ENCODE measurements at places on chromosomes 16 and 17.

GRCh38 chr16:29806099-29806579 lies at the start of gene MAZ:
TSS of gene MAZ (plus strand) at chr16:29806529. CDS start at chr16:29806702, 173 bp downstream.
- DNase-seq, result no peak

- no peak for DNase-seq
These were observed 217.6 kb upstream of the KCNJ16 start for GRCh38 chr17:69857412-69857835.

- no peak for DNase-seq
These were observed 56.9 kb downstream of the LMF1 start for GRCh38 chr16:913817-914439.

GRCh38 chr17:83071966-83072562 lies 7.3 kb upstream of the METRNL start:
- no peak for DNase-seq

DNA sequence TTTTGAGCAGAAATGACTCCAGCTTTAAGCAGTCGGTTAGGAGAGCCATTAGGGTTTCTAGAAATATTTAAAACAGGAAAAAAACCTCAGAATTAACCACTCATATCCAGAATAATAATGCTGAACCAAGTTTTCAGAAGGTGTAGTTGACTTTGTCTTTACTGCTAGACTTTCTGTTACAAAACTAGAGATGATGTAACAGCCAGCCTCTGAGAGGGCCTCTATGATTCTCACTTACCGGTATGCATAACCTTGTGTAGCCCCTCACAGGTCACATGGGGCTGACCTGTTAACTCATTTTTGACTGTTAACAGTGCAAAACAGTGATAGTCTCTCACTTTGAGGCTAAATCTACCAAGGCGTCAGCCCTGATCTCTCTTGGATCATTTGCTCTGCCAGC lies 74.3 kb downstream of the TEX14 start:
- DNase-seq, result no peak

DNA sequence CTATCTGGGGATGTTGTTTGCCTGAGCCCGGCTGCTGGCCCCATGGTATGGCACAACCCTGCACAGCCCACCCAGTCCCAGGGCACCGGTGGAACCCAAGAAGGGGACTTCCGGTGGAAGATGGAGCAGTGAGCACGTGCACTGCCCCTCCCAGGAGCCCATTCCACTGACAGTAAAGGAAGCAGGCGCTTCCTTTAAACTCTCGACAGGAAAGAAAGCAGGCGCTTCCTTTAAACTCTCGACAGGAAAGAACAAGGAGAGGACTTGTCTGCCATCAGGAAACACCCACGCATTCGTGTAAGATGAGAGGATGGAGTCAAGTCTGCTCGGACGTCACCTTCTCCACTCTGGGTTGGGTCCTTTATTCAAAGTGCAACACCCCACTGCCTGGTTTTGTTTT lies 53.7 kb downstream of the IL21R start:
- no peak for DNase-seq

DNA sequence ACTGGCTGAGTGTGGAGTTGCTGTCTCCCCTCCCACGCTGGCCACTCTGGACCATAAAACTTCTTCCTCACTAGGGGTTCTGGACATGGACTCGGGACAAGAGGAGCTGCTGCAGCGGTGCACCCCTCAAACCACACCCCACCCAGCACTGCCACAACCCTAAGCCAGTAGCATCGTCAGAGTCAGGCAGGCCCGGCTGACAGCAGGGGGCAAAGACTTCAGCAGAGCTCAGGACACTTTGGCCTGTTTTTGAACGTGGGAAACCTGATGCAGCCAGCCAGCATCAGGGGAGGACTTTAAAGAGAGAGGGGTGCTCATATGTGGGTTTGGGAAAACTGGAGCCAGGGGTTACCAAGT lies 9.6 kb downstream of the MEOX1 start:
- no peak for DNase-seq

DNA sequence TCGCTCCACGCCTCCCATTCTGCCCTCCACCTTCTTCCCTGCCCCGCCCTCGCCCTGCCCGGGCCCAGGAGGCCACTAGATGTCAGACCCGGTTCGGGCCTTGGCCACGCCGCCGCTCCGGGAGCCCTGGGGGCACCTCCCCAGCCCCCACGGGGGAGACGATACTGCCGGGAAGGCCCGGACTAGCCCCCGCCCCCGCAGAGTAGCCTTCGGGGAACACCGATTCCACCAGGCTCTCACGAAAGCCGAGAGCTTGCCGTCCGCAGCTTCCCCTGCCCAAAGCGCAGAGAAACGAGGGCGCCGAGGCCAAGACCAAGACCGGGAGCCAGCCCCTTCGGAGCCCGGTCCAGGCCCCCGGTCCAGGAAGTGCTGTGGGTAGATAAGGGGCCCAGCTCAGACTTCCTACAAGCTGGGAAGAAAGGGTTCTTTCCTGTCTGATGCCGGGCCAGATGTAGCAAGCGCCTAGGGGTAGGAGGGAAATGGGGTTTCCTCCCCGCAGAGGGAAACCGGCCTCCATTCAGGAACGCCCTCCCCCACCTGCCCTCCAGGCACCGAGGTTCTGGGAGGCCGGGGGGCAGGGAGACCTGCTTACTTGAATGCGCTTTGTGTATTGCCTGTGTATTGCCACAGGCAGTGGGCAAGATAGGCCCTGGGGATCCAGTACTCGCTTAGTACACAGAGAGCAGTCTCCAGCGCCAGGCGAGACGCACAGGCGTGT lies 806 bp upstream of the CYB561 start:
- no peak for DNase-seq

GRCh38 chr17:19264681-19265080 lies 27.5 kb downstream of the EPN2 start:
- DNase-seq, result no peak

DNA sequence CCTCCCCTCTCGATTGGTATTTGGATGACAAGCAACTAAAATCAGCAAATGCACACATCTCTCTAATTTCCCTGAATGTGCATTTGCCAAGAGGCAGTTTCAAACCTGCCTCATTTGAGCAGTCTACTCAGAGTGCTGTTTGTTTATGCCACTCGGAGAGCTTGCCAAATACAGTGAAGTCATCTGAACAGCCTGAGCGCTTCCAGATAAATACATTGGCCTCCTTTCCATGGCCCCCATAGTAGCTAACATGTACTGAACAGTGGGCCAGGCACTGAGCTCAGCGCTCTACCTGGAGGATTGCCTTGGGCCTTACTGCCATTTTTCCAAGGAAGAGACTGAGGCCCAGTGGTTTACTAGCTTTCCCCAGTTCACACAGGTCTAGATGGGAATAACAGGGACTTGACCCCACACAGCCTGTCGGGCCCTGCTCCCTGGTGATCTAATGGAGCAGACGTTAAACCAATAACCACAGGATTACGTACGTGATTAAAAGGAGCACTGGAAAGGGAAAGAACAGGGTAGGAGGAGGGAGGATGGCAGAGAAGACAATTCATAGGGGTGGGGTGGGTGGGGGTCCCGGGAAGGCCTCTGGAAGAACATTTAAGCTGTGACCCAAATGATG lies 18.7 kb upstream of the ANKRD40CL start:
- no peak for DNase-seq

DNA sequence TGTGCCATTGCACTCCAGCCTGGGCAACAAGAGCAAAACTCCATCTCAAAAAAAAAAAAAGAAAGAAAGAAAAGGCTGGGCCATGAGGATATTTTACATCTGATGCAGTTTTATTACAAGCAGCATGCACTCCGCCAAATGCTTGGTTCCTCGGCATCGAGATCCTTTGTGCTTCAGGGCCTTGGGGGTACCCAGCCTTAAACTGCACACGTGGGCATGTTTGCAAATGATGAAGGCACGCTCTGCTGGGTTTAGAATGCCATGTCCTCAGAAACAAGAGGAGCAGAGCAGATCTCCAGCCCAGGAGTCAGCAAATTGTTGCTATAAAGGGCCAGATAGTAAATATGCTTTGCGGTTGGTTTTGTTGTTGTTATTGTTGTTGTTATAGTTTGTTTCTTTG lies 153.2 kb downstream of the KATNIP start:
- DNase-seq, result peak; percentile 15

DNA sequence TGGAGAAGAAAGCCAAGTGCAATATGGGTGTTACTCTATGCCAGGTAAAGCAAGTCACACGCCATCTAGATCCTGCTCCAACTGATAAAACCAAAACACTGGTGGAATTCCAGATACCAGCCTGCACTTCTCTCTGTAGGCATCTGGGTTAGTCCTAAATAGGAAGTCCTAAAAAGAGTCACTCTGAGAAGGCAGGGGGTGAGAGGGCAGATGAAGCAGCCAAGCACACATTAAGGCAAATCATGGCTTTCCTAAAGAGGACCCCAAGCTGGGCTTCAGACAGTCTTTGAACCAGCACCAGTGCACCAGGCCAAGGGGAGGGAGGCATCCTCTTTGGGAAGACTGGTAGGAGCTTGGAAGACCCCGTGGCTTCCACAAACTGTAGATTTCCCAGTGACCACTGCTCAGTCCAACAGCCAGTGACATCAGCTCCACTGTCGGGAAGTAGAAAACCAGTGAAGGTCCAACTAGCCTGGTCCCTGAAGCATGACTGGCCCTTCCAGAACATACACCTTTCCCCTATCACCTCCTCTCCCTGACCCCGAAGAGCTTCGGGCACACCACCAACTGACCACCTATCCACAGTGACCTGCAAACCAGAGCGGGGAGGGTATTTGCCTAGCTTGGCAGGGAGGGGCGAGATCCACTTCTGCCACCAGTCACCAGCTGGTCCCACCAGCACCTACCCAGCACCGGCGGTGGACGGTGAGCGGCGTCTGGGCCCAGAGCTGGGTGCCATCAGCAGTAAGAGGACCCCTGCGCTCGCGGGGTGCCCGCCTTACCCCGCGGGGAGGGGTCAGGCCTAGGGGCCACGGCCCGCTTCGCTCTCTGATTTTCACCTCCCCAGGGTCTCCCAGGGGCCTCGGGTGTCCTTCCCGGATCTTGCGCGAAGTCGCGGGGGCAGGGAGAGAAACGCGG lies 1.0 kb downstream of the LITAF start:
- no peak for DNase-seq

- DNase-seq, result no peak
These were observed 81.7 kb downstream of the ZDHHC7 start for GRCh38 chr16:84929421-84930297.

- no peak for DNase-seq
These were observed 482.5 kb upstream of the CDH5 start for GRCh38 chr16:65884018-65884417.

DNA sequence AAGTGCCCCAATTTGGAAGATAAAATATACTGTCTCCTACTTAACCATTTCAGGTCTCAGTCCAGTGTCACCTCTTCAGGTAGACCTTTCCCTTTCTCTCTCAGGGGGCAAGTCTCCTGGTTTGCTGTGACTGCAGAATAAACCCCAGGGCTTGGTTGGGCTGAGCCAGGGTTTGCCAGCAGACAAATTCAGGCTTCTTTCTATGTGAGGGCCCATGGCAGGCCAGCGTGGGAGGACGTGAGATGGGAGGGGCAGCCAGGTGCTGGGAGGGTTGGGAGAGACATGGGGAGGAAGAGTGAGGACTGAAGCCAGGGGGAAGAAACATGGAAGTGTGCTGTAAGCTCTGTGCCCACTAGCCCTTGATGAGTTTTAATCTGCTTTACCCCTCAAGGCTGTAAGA lies 163.2 kb downstream of the SPECC1 start:
- DNase-seq, result no peak

DNA sequence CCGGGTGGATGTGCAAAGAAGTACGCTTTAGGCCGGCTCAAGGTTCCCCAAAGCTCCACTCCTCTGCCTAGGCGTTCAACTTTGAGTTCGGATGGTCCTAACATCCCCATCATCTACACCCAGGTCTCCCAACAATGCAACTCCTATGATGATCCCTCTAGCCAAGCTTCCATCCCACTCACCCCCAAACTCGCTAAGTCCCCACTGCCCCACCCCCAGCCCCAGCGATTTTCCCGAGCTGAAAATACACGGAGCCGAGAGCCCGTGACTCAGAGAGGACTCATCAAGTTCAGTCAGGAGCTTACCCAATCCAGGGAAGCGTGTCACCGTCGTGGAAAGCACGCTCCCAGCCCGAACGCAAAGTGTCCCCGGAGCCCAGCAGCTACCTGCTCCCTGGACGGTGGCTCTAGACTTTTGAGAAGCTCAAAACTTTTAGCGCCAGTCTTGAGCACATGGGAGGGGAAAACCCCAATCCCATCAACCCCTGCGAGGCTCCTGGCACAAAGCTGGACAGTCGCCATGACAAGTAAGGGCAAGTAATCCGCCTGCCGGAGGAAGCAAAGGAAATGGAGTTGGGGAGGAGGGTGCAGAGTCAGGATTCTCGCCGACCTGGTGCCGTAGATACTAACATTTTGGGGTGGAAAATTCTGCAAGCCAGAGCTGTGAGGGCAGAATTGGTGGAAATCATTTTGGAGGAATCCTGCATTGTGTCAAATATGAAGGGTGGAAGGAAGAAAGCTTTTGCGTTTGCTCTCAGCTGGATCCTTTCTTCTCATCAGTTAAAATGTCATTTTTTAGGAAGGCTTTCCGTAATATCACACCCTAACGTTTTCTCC lies at the start of gene TP53:
TSS of gene TP53 (minus strand) at position 419 of the 836 bp plus-strand sequence. CDS start 10,896 bp downstream, outside the sequence.
- DNase-seq, result no peak

- DNase-seq, result no peak
These were observed 15.0 kb downstream of the CENPX start for GRCh38 chr17:82007495-82008257.

DNA sequence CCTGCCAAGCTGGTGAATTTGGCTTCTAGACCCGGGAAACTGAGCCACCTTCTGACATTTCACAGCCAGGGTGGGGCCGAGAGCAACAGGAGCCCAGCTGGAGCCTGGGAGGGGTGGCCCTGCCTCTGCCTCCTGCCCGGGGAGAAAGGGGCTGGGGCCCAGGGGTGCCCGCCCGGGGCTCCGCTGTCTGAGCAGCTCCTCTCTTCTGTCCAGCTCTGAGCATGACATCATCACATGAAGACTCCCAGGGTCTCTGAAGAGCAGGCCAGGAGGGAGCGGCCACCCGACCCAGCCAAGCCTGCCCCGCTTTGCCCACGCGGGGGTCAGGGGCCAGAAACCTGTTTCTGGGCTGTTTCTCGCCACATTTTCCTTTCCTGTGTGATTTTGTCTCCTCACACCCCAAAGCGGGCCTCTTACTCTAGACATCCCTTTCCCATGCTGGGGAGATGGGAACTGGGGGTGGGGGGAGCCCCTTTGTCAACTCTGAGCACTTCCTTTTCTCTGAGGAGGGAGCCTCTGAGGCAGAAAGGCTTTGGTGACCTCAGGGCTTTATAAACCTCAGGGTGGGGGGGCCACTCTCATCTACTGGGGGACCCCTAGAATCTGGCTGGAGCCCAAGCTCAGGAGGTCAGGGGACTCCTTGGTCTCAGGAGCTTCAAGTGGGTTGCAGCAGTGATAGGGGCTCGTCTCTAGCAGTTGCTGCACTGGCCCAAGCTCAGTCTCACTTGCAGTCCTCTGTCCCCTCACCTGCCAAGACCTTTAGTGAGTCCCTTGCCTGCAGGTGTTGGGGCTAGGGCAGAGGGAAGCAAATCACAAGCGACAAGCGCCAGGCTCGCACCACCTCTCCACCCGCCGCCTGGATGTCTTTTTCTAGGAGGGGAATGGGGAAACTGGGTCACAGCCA lies 7.6 kb downstream of the UBALD2 start:
- no peak for DNase-seq

GRCh38 chr17:56727876-56728617 lies 105.7 kb downstream of the C17orf67 start:
- no peak for DNase-seq

GRCh38 chr16:24834459-24835335 lies 11.1 kb upstream of the SLC5A11 start:
- DNase-seq, result no peak
